ENCODE measurements at places on chromosomes 7 and 10. TPM values are rescaled to one million over a fixed set of nuclear protein-coding genes. Genes with fewer than 3 reads are reported as not detected.

DNA sequence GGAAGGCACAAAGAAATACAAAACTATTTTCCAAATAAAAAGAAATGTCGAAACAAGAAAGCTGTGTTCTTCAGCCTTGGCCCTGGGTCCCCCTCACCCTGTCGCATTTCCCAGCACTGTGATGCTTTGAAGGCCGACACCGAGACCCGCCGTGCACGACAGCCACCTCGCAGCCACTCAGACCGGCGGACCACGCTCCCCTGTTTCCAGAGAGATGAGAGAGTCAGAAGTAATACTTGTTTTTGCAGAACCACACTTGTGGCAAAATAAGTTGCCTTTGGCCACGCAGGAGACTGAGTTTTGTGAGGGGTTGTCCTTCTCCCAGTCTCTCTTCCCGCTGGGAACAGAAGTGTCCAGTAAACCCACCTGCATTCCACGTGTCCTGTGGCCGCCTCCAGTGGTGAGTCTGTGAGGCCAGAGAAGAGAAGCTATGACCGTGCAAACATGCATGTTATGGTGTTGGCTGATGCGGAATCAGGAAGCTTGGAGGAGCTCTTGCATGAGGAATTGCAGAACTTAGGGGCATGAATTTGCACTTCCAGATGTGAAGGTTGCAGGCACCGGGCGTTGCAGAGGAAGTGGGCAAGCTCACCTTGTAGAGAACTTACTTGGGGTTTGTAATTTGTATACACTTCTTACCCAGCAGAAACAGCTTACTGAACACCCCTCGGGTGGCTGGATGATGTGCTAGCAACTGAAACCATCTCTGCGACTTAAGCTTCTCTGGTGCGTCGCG, 194.5 kb downstream of the EBF3 start:
- DNase-seq: no peak

TLX1 gene
- total RNA-seq: not detected

DNA sequence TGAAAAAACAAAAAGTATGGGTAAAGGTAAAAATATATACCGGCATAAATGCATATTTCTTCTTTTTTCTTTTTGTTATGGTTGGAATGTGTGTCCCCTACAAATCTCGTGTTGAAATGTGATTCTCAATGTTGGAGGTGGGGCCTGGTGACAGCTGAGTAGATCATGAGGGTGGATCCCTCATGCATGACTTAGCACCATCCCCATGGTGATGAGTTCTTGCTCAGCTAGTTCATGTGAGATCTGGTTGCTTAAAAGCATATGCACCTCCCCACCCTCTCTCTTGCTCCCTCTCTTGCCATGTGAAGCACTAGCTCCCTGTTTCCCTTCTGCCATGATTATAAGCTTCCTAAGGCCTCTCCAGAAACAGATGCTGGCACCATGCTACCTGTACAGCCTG, 93.3 kb downstream of the HYCC1 start:
- DNase-seq: peak; percentile 21

FAM170B gene
- not detected for total RNA-seq

CLCN1 gene
- total RNA-seq: not detected

GRCh38 chr7:17971411-17971810, 31.1 kb upstream of the SNX13 start:
- no peak for DNase-seq

GRCh38 chr7:56007167-56007652, 42.8 kb downstream of the NIPSNAP2 start:
- DNase-seq: no peak

- no peak for DNase-seq
Measured at GRCh38 chr10:43120929-43121314, 17.3 kb upstream of the CSGALNACT2 start.

- DNase-seq: no peak
Measured at GRCh38 chr10:33329178-33329577, 5.3 kb downstream of the NRP1 start.

GRCh38 chr7:138821912-138822311, 23.9 kb upstream of the ATP6V0A4 start:
- DNase-seq: no peak

GRCh38 chr10:5460468-5461202, 38.7 kb downstream of the CALML5 start:
- no peak for DNase-seq

GRCh38 chr10:24214762-24215161, 5.8 kb downstream of the KIAA1217 start:
- DNase-seq: no peak

SPRN gene
- 2.1 TPM for total RNA-seq

DNA sequence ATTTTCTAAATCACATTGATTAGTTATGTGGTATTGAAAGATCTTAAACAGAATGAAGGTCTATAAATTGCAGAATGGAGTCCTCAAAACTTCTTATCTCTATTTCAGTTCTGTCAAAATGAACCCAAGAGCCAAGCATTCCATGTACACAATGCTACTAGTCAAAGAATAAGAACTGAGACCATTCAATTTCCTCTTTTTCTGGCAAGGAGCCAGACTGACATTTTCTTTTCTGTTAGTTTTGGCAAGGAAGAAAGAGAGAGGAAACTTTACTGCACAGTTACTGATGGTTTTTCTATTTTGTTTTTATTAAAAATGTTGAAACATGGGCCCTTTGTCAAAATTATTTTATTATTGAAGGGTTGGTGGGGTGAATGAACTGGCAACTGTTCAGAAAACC, 181.8 kb upstream of the FERD3L start:
- DNase-seq: no peak

SH2B2 gene
- total RNA-seq: 11.4 TPM

DNA sequence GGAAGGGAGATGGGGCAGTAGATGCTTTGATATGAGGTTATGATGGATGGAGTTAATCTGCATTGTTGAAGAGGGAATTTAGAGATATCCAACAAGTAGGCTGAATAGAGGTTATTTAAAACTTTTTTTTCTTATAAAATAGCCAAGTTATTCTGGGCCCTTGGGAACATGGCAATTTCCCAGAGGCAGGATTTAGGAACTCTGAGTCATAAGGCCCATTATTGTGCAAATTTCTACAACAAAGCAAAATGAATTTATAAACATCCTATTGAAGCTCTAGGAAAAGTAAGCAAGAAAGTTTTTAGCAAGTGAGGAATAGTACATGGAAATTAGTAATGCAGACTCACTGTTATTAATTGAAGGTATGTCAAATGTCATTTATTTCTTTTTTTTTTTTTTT, 160.9 kb upstream of the NPY start:
- DNase-seq: no peak

GRCh38 chr7:151080067-151080521, 515 bp downstream of the FASTK start:
- no peak for DNase-seq

GRCh38 chr10:75127471-75127870, 16.0 kb downstream of the SAMD8 start:
- no peak for DNase-seq

VSTM4 gene
- 0.50 TPM for total RNA-seq

ZNF487 gene
- 1.9 TPM for total RNA-seq

GRCh38 chr10:44194435-44194834, 190.5 kb downstream of the CXCL12 start:
- DNase-seq: no peak

DNA sequence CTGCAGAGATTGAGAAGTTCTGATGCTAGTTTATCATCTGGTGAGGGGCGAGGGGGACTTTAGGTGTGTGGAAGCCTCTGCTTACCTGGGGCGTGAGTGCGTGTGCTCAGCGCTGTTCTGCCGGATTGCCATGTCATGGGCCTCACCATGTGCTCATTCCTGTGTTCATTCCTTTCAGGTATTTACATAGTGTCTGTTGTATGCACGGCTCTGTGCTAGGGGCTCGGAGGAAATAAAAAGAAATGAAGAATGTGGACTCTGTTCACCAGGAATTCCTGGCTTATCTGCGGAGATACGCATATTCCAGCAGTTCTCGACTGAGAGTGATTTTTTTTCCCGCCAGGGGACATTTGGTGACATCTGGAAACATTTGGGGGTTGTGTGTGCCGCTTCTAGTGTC, 152.0 kb downstream of the CAMK1D start:
- DNase-seq: no peak

- no peak for DNase-seq
Measured at GRCh38 chr7:30226614-30227268, 57.7 kb upstream of the ZNRF2 start.

PON1 gene
- not detected for total RNA-seq

DNA sequence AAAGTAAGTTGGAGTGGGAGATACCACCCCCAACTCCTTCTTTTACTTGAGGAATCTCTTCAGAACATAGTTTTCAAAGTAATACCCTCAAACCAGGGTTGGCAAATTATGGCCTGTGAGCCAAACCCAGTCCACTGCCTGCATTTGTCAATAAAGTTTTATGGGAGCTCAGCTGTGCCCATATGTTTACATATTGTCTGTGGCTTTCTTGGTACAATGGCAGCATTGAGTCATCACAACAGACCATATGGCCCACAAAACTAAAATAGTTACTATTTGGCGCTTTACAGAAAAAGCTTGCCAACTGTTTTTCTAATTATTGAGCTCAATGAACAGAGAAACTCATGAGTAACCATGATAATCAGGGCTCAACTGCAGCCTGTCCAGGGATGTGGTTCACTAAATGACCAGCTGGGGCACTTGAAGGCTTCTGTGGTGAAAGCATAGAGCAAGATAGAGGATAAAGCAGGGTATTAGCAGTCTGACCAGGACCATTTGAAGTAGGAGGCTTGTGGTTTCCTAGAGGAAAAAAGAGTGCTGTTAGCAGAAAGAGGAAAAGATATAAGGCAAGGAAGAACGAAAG, 196.0 kb upstream of the GRB10 start:
- DNase-seq: no peak

GRCh38 chr7:77698042-77698625, 1.9 kb downstream of the RSBN1L start:
- DNase-seq: no peak

CYTH3 gene
- total RNA-seq: 44.8 TPM

- DNase-seq: no peak
Measured at GRCh38 chr10:90504172-90504571, 353.7 kb downstream of the HTR7 start.

DNA sequence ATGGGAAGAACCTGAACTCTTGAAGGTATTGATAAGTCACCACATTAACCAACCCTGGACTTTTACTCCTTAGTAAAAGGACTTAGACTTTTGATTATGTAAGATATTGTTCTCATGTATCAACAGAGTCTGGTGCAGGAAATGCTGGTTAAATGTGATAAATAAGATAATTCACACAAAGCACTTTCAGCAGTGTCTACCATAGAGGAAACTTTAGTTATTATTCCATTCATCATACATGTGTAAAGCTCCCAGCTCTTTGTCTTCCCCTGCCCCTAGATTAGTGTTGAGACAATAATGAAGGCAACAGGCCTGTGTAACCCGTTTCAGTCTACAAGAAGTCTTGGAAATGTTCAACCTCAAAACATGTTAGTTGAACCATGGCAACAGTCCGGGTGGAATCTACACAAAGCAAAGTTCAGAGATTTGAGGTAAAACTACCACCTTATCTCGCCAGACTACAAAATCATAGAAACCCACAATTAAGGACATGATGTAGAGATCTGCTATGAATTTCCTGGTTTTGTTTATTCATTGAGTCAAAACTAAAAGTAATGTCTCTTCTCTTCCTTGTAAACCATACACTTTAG, 109.9 kb upstream of the ADO start:
- no peak for DNase-seq

DNA sequence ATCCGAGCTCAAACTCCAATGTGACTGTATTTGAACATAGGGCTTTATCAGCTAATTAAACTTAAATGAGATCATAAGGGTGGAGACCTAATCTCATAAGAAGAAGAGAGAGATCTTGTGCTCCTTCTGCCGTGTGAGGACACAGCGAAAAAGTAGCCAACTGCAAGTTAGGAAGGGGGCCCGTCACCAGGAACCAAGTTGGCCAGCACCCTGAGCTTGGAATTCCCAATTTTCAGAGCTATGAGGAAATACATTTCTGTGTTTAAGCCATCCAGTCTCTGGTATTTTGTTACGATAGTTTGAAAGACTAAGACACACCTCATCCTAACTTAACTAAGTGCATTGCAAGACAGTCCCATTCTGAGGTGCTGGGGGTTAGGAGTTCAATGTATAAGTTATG, 14.1 kb upstream of the WDR86 start:
- no peak for DNase-seq

DNA sequence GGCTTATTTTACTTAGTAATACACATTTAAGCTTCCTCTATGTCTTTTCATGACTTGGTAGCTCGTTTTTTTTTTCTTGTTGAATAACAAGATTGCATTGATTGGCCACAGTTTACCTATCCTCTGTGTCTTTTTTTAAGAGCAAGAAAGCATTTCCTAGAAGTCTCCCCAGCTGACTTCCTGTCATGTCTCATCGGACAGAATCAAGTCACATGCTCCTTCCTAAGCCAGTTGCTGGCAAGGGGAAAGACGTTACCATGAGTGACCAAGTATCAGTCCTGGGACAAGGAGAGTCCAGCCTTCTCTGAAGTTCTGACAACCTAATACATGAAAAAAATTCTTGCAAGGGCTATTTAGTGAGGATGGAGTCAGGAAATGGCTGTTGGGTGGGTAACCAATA, 24.9 kb upstream of the SFRP5 start:
- no peak for DNase-seq

KAT6B gene
- total RNA-seq: 8.0 TPM

- DNase-seq: no peak
Measured at GRCh38 chr10:103803941-103804340, 51.4 kb downstream of the SH3PXD2A start.

DNA sequence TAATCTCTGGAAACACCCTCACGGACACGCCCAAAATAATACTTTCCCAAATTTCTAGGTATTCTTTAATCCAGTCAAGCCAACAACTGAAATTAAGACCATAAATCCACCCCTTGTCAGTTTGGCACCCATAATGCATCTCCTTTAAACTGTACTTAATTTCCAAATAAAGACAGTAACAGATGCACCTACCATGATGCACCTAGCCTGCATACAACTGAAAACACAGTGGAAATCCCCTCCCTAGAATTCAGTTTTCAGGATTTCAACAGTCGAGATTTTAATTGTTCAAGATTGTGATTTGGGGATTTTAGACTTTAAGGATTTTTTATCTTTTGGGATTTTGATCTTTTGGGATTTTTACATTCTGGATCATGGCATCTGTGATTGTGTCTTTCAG, 17.1 kb downstream of the STK17A start:
- DNase-seq: no peak

FAS gene
- 34.8 TPM for total RNA-seq

DNA sequence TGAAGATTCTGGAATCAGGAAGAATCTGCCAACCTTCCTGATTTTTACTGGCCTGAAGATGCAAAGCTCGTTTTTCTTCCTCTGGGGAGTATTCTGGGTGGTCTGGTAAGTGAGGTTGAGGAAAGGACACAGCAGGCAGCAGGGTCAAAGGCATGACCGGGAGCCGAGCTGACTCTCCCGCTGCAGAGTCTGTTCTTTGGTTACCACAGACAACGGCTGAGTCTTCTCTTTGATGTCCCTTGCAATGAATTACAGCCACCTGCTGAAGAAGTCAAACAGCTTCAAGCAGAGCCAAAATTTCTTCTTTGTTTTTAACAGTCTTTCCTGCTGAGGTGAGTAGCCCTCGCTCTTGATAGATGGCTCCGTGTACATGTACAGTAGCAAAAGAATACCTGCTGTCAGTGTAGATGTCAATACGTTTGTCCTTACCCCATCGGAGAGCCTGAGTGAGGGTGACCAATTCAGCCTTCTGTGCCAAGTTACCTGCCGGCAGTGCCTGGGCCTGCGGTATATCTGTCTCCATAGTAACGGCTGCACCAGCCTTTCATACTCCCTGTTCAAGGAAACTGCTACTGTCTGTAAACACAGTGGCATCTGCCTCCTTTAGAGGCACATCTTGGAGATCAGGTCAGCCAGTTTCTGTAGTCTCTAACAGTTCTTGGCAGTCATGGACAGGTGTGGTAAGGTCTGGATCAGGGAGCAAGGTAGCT, 76.4 kb downstream of the PRR15 start:
- DNase-seq: no peak
